ENCODE measurements at places on chromosomes 16 and 17. TPM values are rescaled to one million over a fixed set of nuclear protein-coding genes. Genes with fewer than 3 reads are reported as not detected.
A peak's percentile ranks its signal among the peaks of the same experiment; 100 is the strongest.

DNA sequence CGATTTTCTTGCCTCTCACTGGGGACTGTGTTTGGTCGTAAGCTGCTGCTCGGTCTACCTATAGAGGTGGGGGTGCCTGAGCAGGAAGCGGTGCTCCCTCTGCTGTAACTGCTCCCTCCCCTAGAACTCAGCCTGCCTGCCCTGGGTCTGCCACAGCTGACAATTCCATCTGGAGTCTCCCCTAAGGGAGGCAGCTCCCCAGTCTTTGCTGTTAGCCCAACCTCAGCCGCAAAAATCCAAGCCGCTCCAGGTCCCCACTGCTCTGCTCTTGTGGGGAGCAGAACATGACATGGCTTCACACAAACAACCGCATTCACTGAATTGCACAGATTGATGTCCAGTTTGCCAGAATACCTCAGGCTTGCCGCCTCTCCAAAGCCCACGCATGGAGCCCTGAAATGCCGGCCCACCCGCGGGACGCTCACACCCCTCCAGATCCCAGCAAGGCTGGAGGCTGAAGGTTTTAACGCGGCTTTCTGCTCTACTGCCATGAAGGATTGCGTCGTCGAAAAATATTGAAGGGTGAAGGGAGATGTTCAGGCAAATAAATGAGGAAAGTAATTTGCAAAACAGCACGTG, 221.5 kb upstream of the FOXF1 start:
- DNase-seq, result no peak

- no peak for DNase-seq
These were observed 9.0 kb downstream of the DECR2 start for GRCh38 chr16:410516-411178.

DNA sequence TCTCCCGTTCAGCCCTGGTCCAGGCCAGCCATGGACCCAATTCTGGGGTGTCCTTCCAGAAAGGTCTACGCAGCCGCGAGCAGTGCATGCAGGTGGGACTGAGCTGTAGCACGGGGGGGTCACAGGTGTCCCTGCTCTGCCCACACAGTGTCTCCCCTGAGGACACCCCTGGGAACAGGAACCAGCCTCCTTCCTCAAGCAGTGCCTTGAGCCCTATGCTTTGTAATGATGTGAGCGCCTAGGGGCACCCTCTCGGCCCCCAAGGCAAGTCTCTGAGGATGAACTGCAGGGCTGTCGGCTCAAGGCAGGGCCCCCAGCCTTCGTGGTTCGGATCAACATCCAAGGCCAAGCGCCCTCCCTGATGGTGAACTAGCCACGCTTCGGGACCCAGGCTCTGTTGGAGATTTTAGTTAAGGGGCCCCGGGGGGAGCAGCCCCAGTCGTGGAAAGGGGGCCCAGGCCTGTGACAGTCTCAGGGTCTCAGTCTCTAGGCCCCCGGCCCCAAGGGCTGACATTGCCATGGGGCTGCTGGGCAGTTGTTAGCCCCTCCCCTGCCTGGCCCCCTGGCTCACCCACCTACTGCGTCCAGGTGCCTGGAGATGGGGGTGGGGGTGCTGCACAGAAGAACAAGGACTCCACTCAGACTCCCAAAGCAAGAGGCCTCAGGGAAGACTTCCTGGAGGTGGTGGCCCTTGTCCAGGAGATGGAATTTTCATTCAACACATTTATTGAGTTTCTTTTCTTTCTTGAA, 2.3 kb downstream of the IL17C start:
- no peak for DNase-seq

GRCh38 chr17:38677819-38678218, 3.1 kb upstream of the EPOP start:
- DNase-seq, result no peak

The SPAG5 gene
- 4.7 TPM for total RNA-seq

DNA sequence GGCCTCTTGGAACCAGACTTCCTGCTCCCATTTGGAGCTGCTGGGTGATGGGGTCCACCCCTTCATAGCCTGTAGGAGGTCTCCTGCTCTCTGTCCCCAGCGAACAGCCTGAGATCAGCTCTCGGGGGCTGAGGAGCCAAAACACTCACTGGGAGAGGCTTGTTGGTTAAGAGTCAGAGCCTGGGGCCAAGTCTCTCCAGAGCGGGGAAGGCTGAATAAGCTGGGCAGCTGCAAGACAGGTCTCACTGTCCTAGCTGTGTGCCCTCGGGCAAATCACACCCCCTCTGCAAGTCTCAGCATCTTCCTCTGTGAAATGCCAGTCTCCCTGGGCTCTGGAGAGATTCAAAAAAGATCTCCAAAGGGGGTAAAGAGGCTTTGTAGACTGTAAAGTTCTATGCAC, 174.6 kb downstream of the WSCD1 start:
- DNase-seq, result no peak

- DNase-seq, result no peak
These were observed 1.2 kb downstream of the JPT1 start for GRCh38 chr17:75152922-75153779.

The CYGB gene
- 8.1 TPM for total RNA-seq

The ACBD4 gene
- total RNA-seq, result 17.3 TPM

DNA sequence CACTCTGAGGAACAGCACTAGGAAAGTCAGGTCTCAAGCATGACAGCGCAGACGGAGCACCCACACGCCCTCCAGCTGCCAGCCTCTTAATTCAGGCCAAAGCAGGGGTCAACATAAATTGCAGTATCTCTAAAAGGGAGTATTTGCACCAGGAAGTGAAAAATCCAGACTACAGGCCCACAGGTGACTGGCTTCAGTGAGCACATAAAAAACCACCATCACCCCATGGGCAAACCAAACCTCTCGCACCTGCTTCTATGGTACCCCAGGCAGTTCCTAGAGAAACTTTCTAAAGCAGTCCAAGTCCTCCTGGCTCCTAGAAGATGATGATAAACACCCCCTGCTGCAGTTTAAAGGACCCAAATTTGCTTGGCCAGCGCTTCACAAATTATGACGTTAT, 129.8 kb downstream of the ZNF423 start:
- no peak for DNase-seq

GRCh38 chr16:17212606-17213005, 258.2 kb downstream of the XYLT1 start:
- no peak for DNase-seq

GRCh38 chr17:49567871-49568694, 7.6 kb upstream of the NXPH3 start:
- peak; percentile 92 for DNase-seq

- no peak for DNase-seq
These were observed 26.2 kb upstream of the NUDT7 start for GRCh38 chr16:77696149-77696548.

- DNase-seq, result no peak
These were observed 3.1 kb downstream of the SPNS3 start for GRCh38 chr17:4436846-4437245.

GRCh38 chr16:65908568-65908967, 457.9 kb upstream of the CDH5 start:
- DNase-seq, result no peak

- DNase-seq, result no peak
These were observed 193.4 kb upstream of the TOX3 start for GRCh38 chr16:52740333-52740732.

The NTN1 gene
- 1.8 TPM for total RNA-seq

- DNase-seq, result no peak
These were observed 3.0 kb upstream of the ZNF213 start for GRCh38 chr16:3131755-3132377.

GRCh38 chr17:28875848-28876550, 21.2 kb downstream of the ERAL1 start:
- DNase-seq, result no peak

The SCN4A gene
- 2.5 TPM for total RNA-seq

DNA sequence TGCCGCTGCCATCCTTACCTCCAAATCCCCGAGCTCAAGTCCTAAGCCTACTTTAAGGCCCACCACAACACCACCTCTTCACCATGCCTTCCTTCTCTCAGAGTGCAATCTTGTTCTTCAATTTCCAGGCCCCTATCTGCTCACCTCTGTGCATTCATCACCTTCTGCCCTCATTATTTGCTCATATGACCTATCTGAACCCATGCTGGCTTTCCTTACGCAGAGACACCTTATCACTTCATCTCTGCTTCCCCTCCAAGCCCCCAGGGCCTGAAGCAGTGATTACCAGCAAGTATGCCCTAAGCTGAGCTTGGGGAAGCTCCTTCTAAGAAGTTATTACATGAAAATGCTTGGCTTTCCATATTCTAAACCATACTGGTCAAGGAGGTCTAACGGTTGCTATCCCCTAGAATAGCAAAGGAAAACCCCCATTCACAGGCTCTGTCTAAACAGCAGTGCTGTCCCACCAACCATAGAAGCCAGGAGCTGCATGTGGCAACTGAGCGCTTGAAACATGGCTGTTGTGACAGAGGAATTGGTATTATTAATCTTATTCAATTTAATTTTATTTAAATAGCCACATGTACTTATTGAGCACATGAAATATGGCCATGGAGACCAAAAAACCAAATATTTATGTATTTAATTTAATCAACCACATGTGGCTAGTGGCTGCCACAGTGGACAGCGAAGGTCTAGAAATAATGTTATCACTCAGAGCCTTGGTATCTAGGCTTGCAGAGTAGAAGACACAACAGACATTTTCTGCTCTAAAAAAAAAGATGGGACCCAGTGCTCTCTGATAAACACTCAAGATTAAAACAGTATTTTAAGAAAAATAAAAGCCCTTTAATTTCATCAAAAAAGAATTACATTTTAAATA, 13.9 kb downstream of the USP7 start:
- DNase-seq, result no peak

GRCh38 chr17:20128036-20128667, 119.0 kb downstream of the SPECC1 start:
- no peak for DNase-seq

GRCh38 chr16:1416521-1416941, 2.0 kb upstream of the UNKL start:
- no peak for DNase-seq

The KRTAP2-3 gene
- not detected for total RNA-seq

The HEATR9 gene
- not detected for total RNA-seq

- no peak for DNase-seq
These were observed 34.4 kb upstream of the DNAH17 start for GRCh38 chr17:78611607-78612006.

DNA sequence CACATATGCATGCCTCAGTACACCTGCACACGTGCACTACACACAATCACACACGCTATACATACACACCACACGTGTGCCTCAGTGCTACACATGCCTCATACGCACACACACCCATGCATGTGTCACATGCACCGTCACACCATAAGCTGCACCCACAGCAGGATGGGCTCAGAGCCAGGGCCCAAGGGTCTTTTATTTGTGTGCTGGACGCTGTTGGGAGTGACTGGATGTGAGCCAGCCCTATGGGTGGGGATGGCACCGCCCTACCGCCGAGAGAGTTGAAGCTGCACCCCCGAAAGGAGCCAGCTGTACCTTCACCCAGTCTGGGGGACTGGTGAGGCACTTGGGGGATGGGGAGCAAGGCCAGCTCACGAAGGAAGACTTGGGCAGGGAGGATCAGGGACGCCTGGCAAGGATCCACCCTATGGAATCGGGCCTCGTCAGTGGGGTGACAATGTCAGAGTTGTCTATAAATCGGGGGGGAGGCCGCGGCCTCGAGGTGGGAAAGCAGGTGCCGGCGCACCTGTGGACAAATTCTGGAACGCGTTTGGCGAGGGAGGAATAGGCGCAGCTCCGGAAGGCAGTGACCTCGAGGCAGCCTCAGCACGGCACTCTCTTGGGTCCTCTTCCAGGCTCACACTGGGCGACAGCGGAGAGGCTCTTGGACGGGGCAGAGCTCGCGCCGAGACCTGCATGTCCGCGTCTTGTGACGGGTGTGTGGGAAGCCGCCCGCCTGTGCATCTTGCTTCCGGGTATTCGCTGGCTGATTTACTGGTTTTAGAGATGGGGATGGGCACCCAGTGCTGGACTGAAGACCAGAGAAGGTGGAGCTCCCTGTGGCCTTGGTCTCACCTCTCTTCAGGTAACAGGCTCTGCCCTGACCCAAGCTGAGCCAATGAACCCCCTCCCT, 7.3 kb downstream of the RGS11 start:
- DNase-seq, result no peak

- no peak for DNase-seq
These were observed 190.3 kb upstream of the MAF start for GRCh38 chr16:79790854-79791253.

The ITGA2B gene
- 2.2 TPM for total RNA-seq

The FBXL16 gene
- 2.0 TPM for total RNA-seq

DNA sequence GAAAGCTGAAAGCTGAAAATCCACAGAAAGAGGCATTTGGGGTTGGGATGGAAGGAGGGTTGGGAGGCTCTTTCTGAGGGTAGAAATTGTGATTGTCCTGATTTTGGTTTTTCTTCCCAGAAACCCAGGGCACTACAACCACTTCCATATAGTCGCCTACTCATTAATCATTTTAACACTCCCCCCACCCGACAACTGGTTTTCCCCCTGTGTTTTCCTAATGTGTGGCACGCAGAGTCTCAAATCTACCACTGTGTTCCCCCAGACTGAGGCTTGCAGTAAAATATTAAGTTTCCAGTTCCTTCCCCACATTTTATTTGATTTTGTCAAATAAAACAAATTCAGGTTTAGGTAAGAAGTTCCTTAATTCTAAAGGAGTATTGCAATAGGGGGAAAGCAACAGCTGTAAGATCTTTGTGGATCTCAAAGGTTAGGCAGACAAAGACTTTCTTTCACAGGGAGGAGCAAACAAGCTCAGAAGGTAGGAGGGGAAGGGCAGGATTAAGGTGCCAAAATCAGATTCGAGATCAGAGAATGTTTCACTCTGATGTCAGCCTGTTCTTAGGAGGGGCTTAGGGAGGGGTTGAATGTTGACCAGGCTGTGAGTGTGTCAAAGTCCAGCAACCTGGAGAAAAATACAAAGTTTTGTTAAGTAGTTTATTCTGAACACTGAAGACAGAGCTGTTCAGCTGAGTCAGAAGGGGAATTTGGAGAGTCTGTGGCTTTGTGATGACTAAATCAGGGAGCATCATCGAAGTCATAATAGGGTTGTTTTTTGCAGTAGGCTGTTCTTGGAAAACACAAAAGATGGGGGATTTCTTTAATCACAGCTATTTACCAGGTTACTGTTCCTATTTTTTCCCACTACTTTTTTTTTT, 3.6 kb downstream of the ZNF267 start:
- no peak for DNase-seq

Data from ovary (tissue), 10 donors.